ENCODE measurements at places on chromosomes 3 and 15.

GRCh38 chr3:111728566-111728935, 130.5 kb upstream of the PHLDB2 start:
- no peak for DNase-seq

DNA sequence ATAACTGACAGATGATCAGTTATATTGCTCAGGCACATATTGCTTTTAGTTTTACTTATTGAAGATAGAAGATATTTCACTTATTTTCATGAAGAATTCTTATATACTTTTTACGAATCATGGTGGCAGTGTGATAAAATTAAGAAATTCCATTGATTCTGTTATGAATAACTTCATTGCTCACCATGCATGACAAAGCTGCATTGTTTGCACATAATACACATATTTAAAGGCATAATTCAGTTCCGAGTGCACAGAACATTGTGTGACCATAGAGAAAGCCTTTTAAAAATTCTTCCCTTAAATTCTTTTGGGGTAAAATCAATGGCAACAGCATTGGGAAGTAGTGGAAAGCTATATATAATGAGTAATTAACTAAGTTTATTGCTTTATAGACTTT, 82.5 kb upstream of the NAALADL2 start:
- DNase-seq: no peak

- DNase-seq: peak; percentile 78
Observed at GRCh38 chr15:63019511-63020109, 22.9 kb upstream of the TPM1 start.

DNA sequence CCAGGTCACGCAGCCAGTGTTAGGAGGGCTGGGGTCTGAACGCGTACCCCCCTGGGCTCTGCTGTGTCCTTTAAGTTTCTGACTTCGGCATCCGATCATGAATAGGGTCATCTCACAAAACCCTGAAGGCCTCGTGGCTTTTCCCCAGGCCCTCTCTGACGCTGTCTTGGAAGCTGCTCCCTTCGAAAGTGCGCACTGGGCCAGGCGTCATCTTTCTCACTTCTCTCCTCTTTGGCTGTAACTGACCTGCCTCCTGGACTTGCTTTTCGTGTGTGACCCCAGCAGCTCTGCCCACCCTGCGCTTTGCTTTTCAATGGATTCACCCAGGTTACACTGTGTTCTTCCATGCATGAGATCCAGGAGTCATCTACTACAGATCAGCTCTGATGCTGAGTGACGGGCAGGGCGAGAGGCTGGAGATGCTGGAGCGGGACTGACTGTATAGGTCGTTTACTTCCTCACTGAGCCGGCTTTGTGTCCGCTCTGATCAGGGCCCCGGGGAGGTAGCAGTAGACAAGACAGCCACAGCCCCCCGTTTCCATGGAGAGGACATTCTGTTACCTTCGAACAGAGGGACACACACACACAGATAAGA, 45.0 kb upstream of the PCSK6 start:
- DNase-seq: no peak

DNA sequence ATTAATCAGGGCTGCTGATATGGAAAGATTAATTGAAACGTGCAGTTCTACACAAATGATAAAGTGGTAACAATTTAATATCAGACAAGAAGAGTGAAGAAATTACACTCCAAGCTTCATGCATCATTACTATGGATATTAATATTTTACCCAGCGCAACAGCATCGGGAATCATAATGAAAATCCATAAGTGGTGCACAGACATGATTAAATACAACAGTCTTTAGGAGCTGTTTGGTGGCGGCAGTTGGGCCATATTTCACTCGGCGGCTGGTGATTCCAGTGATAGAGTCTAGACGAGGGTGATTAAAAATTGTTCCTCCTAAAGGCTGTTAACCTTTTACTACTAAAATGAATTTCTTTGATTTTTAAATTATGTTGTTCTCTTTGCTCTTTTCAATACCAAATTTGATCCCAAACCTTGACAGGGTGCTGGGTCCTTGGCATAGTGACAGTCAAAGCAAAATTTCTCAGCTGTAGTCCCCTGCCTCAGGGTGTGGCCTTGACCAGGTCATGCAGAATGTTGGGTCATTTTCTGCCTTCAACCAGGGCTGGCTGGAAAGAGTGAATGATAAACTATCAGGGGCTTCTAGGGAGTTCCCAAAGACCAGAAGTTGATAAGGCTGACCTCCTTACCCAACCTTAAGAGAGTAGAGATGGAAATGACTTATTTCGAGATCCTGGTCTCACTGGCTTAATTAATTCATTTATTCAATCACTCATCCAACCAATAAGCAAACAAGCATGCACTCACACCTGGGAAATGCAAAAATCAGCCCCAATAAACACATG, 392.0 kb downstream of the IL20RB start:
- DNase-seq: no peak
